Prostate gland (tissue), 2 donors: ENCODE measurements at places on chromosomes 13 and 19.

- DNase-seq, result peak; percentile 29
These were observed 637.6 kb upstream of the ARGLU1 start for GRCh38 chr13:107205318-107206104.

DNA sequence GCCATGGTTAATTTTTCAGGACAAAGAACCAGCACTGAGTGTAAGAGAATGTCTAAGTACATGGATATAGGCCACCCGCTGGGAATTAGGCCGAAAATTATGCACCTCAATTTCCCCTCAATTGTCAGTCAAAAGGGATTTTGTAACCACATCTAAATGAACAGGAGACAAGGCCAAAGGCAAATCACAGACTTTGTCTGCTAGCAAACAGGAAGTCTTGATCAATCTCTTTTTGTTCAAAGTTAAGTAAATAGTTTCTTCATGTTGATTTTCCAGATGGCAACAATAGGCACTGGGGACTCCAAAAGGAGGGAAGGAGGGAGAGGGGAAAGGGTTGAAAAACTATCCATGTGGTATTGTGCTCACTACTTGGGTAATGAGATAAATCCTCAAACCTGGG, 276.0 kb downstream of the COG6 start:
- no peak for DNase-seq

GRCh38 chr19:29411113-29411581, 114.6 kb upstream of the VSTM2B start:
- no peak for DNase-seq

GRCh38 chr19:52533901-52534300, 6.4 kb downstream of the ZNF808 start:
- no peak for DNase-seq

DNA sequence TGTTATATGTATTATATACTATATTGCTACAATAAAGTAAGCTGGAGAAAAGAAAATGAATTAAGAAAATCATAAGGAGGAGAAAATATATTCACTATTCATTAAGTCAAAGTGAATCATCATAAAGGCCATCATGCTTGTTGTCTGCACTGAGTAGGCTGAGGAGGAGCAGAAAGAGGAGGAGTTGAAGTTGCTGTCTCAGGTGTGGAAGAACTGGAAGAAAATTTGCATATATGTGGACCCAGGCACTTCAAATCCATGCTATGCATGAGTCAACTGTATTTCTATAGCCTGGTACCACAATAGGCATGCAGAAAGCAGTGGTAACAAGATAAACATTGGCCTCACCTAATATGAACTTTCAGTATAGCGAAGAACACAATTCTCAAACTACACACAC, 135.9 kb upstream of the SGCG start:
- no peak for DNase-seq

DNA sequence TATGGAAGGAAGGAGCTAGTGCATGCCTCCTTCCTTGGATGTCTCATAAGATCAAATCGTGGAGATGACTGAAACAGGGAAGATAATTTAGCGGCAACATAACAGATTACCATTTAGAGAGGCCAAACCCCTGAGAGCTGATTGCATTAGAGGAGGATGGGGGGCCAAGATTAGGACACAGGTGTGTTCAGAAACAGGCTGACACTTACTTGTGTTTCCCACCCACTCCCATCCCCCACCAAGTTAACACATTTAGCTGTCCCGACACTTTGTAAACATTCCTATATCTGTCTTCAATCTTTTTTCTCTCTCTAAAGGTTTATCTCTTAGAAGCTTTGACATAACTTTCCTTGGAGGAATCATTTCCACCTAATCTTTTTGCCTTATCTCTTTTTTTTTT, 48.8 kb upstream of the KCTD4 start:
- DNase-seq, result no peak

GRCh38 chr19:36679455-36679854, 8.0 kb upstream of the ZNF567 start:
- DNase-seq, result no peak

GRCh38 chr13:91360246-91360751, 12.8 kb downstream of the MIR17HG start:
- no peak for DNase-seq

DNA sequence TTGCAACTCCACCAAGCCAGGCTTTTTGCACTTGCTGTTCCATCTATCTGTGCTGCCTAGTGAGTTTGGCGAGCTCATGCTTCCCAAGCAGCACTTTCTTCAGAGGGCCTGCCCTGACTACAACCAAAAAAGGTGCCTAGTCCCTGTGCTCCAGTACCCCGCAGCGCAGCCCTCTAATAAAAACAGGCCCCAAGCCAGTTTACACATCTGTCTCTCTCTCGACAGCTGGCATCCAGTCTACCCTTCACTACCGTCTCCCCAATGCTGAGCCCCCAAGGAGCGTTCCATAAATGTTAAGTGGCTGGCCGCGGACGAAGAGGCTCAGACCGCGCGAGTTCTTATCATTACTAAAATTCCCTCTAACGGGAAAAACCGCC, 512 bp downstream of the MED4 start:
- DNase-seq, result peak; percentile 4

GRCh38 chr13:27375686-27376326, 48.6 kb upstream of the GTF3A start:
- peak; percentile 30 for DNase-seq

DNA sequence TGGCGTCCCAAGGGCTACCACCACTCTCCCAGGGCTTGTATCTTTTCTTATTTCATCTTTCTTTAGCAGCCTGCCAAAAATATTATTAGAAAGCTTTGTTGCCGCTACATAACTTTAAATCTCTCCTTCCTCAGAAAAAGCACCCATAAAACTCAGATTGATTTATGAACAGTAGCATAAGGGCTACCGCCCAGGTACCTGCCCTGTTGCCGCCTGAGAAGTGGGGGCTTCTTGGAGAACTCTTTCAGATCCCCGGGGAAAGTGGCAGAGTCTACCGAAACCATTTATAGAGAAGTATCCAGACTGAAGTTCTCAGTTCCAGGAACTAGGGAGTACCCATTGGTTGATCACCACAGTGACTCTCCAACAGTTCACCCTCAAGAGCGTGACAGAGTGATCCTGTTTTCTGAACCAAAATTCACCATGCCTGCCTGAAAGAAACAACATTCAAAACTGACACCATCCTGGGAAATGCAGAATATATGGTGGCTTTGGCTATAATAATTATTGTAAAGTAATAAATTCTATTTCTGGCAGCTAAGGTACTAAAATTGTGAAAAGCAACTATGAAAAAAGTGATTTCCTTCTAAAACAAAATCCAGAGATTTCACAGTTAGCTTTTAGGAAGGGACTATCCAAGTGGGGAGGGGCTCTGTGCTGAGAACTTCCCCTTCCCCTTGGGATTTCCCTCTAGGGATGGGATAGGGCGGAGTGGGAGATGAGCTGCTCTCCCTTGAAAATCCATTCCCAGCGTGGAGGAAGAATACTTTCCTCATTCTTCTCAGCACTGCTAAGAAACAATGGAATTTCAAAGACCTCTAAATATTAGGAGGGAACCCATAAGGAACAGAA, 877 bp upstream of the N4BP2L1 start:
- DNase-seq, result peak; percentile 9

- DNase-seq, result no peak
These were observed 691.6 kb downstream of the DIAPH3 start for GRCh38 chr13:59472134-59472533.
